ENCODE measurements at places on chromosomes 1 and 21.

DNA sequence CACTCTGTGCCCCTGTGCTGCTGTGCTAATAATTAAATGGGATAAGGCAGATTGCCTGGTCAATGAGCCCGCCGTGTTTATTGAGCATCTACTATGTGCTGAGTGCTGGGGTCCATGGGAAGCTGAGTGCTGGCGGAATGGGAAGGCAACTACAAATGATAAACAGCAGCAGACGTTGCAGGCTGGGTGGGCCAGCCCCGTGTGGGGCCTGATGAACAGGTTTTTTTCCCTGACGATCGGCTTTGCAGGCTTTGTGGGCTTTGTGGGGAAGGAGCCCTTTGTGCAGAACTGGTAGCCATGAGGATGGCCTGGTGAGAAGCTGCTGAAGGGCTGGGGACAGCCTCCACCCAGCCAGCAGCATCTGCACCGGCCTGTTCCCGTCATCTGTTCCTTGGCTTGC is 3.5 kb downstream of the PDE9A start:
- ATAC-seq, result no peak

DNA sequence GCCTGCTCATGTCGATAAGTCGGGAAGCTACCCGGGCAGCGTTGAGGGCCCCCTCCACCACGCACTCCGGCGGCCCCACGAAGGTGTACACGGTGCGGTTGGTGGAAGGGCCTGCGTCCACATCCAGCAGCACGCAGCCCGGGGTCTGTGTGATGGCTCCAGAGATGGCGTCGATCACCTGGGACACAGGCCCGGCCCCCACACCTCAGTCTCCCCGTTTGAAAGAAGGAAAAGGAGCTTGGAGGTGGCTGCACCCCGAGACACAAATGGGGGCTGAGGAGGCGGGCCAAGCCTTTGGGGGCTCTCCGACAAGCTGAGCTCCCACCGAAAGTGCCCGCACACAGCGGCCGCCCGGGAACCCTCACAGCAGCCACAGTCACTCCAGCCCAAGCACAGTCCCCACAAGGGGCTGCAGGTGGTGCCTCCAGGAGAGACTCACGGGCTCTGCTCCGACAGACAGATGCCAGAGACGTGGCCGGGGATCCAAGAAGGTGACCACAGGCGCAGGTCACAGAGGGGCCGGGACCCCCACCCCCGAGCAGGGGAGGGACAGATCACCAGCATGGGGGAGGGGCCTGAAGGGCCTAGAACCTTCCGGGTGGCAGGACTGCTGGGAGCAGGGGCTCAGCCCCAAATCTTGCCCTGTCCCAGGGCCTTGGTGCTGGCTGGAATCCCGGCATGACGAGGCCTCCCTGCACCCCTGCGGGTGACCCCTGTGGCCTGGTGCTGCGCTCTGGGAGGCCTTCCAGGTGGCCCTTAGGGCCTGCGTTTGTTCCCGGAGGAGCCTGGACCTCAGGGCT is 1.0 kb downstream of the FTCD start:
- ATAC-seq, result no peak

DNA sequence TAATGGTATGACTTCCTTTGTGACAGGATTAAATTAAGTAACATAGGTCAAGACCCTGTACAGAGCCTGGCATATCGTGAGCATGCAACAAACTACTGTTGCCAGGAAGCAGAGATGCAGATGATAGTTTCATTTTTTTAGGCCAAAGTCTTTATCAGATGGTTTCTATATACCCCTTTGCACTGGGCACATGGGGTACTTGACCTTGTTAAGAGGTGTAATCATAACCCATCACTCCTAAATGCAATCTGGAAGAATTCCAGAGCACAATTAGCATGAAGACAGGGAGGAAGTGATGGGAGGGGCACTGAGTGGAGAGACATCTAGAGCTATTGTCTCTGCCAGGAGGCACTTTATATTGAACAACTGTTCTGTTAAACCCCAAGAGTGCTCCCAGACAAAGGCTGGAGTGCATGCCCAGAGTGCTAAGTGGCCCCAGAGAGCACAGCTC is 22.1 kb downstream of the ZBTB17 start:
- ATAC-seq, result no peak

DNA sequence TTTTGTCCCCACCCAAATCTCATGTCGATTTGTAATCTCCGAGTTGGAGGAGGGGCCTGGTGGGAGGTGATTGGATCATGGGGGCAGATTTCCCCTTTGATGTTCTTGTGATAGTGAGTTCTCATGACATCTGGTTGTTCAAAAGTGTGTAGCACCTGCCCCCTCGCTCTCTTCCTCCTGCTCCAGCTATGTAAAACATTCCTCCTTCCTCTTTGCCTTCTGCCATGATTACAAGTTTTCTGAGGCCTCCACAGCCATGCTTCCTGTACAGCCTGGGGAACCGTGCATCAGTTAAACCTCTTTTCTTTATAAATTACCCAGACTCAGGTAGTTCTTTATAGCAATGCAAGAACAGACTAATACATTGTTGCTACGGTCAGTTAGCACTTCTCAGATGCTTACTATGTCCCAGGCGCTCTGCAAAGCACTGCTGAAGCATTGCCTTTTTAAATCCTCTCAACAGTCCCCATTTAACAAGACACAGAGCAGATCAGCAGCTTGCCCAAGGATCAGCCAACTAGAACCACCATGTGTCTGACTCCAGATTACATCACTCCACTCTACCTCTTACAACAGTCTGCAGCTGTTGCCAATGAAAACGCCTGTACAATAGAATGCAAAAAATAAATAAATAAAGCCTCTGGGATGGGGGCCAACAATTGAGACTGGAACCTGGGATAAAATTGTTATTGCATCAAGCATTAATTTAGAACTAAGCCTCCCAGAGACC is 52.4 kb upstream of the USP1 start:
- ATAC-seq, result no peak

DNA sequence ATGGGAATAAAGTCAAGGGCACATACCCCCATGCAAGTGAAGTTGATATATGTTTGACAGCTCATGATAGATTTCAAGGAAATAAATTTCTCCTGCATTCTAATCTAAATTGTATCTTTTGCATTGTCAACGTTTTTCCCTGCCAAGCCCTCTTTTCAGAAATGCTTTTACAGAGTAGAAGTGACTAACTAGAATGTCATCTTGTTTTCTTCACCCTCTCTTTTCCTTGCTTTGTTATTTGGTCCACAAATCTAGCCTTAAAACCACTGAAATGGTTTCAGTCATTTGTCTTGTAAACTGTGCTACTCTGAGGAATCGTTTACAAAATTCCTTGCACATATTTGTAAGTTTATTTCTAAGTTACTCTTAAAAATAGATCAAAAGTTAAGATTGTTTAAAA is 600.8 kb upstream of the CXADR start:
- no peak for ATAC-seq

GRCh38 chr1:224670506-224670905 is 54.4 kb downstream of the CNIH3 start:
- ATAC-seq, result no peak

GRCh38 chr1:213054733-213055591 is 3.9 kb downstream of the RPS6KC1 start:
- no peak for ATAC-seq

DNA sequence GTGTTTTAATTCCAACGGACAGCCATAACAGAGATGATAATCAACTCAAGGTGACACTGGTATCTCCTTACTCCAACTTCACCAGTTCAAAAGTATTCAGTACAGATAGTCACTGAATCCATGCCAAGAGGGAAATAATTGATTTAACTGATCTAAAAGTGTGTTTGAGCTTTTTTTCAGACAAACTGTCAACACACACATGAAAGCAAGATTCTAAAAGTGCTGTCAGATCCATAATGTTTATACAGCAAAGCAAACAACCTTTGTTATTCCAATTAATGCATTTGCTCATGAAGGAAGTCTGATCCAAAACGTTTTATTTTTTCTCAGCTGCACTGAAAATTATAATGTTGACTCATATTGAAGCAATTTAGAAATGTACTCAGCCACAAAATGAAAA is 5.9 kb upstream of the PRKAA2 start:
- no peak for ATAC-seq

- ATAC-seq, result no peak
Measured at GRCh38 chr1:88655685-88656299, 28.3 kb upstream of the PKN2 start.
